ENCODE measurements at places on chromosomes 11 and 22.

DNA sequence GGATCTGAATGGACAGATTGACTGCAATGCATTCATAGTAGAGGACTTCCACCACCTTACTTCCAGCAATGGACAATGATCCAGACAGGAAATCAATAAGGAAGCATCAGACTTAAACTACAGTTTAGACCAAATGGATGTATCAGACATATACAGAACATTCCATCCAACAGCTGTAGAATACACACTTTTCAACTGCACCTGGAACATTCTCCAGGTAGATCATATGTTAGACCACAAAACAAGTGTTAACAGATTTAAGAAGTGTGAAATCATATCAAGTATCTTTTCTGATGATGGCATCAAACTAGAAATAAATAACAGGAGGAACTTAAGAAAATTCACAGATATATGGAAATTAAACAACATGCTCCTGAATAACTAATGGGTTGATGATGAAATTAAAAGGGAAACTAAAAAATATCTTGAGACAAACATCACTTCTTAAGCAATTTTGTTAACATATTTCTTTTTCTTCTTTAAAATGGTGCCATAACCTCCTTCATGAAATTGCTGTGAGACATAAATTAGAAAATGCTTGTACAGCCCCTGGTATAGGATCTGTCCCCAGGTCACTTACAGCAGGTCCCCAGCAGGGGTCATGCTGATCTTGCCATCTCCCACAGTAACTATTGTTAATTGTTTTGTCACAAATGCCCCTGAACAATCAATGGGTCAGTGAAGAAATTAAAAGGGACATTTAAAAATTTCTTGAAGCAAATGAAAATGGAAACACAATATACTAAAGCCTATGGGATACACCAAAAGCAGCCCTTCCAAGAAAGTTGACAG is 100.0 kb upstream of the OR4B1 start:
- DNase-seq, result no peak

- DNase-seq, result no peak
Observed at GRCh38 chr11:36467916-36468315, 42.2 kb downstream of the TRAF6 start.

GRCh38 chr11:26228778-26229177 is 103.2 kb upstream of the ANO3 start:
- no peak for DNase-seq

DNA sequence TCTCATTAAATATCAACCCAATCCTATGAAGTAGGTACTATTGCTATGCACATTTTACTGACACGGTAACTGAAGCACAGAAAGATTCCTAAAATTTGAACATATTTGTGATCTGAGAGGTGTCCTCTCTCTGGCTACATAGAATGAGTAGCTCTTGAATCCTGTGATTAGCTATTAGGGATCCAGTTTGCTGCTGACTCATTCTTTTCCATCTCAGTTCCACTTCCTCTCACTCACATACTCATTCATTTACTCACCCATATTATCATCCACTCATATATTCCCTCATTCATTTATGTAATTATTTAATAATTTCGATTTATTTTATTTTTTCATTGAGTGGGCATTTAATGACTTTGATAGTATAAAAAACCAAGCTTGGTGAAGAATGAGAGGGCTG is 42.7 kb downstream of the OR5B17 start:
- no peak for DNase-seq

DNA sequence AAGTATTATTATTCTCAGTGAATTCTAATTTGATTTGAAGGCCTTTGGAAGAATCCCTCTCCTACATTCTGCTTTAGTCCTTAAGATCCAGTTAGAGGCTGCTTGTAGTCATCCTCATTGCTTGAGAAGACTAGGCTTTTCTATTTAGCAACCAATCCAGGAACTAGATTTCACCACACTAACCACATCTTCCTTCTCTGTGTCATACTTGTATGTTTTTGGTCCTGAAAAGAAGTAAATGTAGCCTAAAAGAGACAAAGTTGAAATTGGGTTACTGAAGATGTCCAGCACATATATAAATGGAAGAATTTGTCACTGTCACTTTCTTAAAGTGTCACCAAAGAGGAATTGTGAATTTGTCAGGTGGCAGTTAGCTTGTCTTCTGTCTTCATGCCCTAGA is 46.6 kb upstream of the MMP7 start:
- DNase-seq, result no peak

- DNase-seq, result no peak
Observed at GRCh38 chr11:122313581-122313980, 197.6 kb upstream of the BLID start.

- no peak for DNase-seq
Observed at GRCh38 chr11:102283116-102283485, 34.2 kb upstream of the BIRC3 start.

GRCh38 chr22:43720716-43721115 is 91.4 kb downstream of the EFCAB6 start:
- DNase-seq, result no peak

GRCh38 chr11:76624500-76625379 is 45.8 kb downstream of the LRRC32 start:
- no peak for DNase-seq

DNA sequence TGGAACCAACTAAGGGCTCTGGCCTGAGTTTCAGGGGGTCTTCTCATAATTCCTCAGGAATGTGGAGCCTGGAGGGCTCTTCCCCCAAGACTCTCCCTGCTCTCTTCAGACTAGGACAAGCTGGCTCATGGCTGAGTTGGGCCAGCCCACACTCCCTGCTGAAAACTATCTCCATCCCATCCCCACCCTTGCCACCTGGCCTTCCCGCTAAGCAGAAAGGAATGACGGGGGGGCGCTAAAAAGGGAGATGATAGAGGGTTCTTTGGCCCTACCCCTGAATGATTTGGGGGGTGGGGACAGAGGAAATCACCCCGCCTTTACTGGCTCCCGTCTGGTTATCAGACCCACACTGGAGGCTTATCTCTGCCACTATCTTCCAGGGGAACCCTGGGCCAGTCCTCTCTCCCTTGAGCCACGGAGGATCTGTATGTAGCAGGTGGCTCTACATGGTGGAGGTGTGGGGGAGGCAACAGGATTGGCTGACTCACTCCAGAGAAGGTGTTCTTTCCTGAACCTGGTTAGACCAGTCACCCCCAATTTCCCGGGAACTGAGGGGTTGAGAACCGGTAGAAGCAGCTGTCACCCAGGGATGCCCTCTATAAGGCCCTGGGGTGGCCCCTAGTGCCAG is 5.7 kb downstream of the SMTN start:
- DNase-seq, result no peak

DNA sequence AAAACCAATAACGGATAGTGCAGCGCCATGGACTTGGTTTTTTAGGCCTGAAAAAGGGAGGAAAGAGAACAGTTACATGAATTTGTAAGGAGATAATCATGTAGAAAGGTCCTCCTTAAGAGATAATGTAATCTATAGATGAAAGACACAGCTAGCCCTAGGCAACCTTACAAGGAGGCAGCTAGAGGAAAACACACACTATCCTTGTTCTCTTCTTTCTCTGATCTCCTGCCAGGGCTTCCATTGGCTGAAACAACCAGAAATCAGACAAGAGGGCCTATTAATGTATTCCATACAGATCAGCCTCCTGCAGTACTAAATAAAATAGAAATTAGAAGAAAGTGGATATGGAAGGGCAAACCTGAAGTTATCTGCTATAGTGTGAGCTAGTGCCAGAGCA is 53.0 kb downstream of the KCNA4 start:
- DNase-seq, result no peak

GRCh38 chr11:117918366-117919255 is 10.6 kb downstream of the TMPRSS13 start:
- no peak for DNase-seq

DNA sequence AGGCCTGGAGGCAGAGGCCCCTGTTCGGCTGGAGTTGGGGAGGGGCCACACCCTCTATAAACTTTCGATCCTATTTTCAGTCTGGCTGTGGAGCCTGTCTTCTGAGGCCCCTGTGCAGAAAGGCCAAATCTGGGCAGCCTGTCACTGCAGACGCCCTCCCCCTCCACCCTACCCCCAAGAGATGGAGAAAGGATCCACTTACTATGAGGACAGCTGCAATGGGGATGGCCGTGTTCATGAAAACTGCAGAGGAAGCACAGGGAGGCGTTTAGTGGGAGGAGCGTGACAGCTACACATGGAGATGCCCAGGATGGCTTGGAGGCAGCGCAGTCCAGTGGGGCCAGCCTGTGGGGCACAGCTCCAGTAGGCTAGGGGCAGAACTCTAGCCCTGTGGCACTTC is 43.5 kb upstream of the KCNJ11 start:
- no peak for DNase-seq
